ENCODE measurements at places on chromosomes 5 and 9.

GRCh38 chr9:137807721-137808703 is 69.6 kb upstream of the CACNA1B start:
- DNase-seq, result no peak

- DNase-seq, result no peak
These were observed 1.0 kb downstream of the PTGS1 start for GRCh38 chr9:122371846-122372245.

DNA sequence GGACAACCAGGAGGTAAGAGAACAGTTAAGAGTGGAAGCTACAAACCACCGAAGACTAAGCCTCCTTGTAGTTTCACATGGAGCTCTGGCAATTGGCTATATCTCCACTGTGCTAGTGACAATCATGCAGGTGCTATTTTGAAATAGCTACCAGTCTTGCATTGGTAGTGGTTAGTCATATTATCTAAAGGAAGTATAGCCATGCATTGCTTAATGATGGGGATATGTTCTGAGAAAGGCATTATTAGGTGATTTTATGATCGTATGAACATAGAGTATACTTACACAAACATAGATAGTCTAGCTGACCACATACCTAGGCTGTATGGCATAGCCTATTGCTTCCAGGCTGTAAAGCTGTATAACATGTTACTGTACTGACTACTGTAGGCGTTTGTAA is 28.4 kb downstream of the HSDL2 start:
- no peak for DNase-seq

DNA sequence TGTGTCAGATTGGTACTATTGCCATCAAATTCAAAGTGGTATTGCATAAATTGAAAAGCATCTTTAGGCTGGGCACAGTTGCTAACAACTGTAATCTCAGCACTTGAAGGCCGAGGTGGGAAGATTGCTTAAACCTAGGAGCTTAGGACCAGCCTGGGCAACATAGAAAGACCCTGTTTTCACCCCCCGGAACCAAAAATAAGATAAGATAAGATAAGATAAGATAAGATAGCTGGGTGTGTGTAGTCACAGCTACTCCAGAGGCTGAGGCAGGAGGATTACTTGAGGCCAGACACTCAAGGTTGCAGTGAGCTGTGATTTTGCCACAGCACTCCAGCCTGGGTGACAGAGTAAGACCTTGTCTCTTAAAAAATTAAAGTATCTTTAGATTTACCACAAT is 297.9 kb upstream of the SEMA6A start:
- DNase-seq, result no peak

- no peak for DNase-seq
These were observed 412.2 kb upstream of the CDH9 start for GRCh38 chr5:27450607-27451006.

- DNase-seq, result no peak
These were observed 3.6 kb downstream of the SVEP1 start for GRCh38 chr9:110575945-110576344.

- no peak for DNase-seq
These were observed 84.3 kb upstream of the SLC1A3 start for GRCh38 chr5:36521838-36522745.

DNA sequence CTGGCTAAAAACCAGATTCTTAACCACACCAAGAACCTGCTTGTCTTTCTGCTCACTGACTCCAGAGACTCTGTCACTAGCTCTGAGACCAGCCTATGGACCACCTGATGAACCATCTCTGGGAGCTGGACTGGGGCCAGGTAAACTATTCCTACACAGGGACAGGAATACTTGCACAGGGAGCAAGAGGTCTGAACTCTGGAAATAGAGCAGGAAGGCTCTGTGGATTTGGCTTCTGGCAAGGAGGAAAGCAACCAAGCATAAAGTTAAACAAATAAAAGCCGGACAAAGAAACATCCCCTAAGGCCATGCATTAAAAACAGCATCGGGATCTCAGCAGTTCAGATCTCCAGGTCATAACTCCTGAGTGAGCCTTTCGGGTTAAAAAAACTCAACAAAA is 5.6 kb upstream of the SPARC start:
- peak; percentile 1 for DNase-seq

DNA sequence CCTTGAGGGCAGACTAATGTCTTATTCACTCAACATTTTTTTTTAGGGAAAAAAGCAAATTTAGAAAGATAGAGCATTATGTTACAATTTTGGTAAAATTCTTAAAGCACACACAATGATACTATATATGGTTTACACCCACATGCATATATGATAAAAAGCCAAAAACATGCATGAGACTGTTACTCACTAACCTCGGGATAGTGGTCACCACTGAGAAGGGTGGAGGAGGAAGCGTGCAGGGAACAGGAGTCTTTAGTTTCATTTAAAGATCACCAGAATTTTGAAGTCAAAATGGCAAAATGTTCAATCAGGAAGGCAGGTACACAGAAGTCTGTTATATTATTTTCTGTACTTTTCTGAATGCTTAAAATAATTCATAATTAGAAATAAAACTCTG is 9.2 kb downstream of the ARL15 start:
- no peak for DNase-seq

DNA sequence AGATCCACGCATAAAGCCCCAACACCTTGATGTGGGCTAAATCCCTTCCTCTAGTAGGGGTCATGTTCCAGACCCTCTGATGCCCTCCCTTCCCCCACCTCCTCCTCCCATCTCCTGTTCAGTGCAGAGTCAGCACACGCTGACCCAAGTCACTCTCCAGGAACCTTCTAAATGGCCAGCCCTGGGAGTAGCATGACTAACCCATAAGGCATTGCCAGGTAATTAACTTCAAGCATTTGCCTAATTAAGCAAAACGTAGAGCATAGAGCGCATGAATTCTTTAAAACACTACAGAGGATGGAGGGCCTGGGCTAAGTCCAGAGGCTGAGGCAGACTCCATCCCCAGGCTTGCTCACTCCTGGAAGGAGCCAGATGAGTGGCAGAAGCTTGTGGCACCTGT is 276.3 kb upstream of the MSX2 start:
- no peak for DNase-seq

GRCh38 chr5:100779669-100780375 is 123.3 kb downstream of the ST8SIA4 start:
- DNase-seq, result no peak

DNA sequence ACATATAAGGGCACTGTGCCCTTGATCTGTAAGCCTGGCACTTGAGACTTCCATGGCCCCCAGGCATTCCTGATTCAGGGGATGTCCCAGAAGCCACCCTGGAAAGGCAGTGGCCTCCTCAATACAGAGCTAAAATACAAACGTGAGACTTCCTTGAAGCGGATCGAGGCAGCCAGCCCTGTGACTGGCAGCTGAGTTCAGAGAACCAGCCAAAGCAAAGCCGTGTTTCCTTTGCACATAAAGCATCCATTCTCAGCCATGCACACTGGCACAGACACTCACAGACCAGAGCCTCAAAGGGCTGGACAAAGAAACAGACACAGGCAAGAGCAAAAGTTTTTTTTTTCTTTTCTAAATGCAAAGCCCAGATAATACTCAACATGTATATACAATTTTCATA is 18.8 kb upstream of the CPEB4 start:
- no peak for DNase-seq

DNA sequence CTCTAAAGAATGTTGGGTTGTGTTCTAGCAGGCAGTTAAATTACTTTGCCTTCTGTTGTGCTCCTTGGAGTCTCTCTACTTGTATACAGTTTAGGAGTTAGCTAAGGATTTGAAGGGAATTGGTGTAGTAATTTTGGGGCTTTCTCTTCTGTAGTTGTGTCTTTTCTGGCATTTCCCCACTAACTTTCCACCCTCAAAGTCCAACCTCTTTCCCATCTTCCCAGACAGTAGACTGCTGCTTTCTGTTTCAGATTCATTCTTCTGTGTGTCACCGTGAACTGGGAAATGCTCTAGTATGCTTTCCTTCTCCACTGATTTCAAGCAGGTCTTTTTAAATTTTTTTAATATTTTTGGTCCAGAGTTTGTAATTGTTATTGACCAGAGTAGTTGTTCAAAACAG is 4.5 kb upstream of the ANGPTL2 start:
- DNase-seq, result no peak

DNA sequence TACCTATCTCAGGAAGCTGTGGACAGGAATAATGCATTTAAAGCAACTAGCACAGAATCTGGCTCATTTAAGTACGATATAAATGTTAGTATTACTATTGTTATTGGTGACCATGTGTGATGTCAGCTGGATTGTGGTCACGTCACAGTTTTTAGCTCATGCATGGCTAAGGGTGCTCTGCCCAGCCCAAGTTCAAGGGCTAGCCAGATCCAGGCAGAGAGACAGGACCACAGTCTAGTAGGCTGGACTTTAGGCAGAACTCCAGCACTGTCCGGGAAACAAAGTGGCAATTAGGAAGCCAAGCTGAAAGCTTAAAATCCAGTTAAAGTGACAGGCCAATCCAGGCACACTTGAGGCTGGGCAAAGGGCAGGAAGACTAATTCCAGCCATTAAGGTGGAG is 273.6 kb downstream of the ADAMTSL1 start:
- DNase-seq, result no peak

DNA sequence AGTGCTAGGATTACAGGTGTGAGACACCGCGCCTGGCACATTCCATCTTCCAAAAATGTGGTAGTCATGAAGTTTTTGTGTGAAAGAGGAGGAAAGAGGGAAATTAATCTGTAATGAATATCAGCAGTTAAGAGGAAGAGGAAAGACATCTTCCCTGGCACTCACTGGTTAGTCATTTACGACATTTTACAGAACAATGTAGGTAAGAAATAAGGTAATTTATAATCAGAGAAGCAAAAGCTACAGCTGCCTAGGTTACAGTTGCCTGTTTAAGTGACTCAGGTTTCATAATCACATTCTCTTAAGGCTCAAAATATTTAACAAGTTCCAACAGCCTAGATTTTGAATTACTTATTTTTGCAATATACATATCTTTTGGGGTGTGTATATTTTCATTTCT is 26.9 kb downstream of the CNOT6 start:
- no peak for DNase-seq

DNA sequence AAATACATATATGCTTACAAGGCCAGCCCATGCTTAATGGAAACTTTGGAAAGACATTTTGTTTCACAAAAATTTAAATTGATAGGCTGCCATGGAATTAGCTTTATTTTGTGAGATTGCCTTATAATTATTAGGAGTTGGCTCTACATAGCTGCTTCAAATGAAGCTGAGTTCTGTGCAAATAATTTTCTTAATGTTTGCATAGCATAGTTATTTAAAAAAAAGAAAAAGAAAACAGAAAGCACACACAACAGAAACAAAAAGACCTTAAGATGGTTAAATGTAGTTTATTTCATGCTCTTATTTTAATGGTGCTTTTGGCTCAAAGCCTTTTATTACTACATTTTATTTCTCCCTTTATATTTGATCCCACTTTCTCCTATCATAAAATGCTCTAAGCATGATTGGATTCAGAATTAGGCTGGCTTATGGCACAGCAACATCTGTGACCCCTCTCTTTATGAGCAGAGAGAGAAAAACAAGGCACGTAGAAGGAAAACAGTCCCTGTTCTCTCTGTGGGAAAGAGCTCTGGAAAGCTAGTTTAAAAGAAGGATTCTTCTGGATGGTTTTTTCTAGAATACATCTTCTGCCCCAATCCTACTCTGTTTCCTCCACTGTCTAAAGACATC is 530.5 kb downstream of the NTRK2 start:
- DNase-seq, result no peak

- no peak for DNase-seq
These were observed 28.7 kb downstream of the DMRT3 start for GRCh38 chr9:1005043-1005667.

- DNase-seq, result no peak
These were observed 11.0 kb upstream of the NANS start for GRCh38 chr9:98045234-98046179.

- DNase-seq, result peak; percentile 31
These were observed 96.4 kb downstream of the EBF1 start for GRCh38 chr5:159003045-159004030.

GRCh38 chr5:61758711-61759110 is 426.7 kb downstream of the ZSWIM6 start:
- DNase-seq, result no peak

DNA sequence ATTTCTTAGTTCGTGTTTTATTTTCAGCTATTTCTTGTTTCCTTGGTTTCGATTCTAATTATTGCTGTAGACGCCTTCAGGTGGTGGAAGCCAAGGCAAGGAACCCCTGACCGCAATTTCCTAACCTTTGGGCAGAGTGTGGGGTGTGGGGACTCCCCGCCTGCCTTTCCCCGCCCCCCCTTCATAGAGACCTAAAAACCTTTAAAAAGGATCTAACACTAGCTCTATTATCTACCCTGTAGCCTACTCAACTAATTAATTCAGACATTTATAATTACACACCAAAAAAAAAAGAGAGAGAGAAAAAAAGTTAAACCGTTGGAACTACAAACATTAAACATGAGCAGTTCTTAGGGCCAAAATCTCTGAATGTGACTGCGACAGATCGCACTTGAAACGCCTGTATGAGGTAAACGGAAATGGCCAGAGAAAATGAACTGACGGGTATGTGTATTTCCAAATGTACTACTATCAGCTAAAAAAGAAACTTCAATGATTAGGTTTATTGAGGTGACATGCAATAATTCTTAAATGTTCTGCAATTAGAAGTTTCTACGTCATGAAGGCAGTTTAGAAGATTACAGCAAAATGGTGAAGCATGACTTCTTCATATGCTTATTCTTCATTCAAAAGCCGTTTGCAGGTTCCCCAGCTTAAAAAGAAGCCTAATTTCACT is 19.0 kb upstream of the FER start:
- peak; percentile 10 for DNase-seq

GRCh38 chr5:92560698-92561401 is 1020.2 kb downstream of the NR2F1-AS1 start:
- peak; percentile 82 for DNase-seq

DNA sequence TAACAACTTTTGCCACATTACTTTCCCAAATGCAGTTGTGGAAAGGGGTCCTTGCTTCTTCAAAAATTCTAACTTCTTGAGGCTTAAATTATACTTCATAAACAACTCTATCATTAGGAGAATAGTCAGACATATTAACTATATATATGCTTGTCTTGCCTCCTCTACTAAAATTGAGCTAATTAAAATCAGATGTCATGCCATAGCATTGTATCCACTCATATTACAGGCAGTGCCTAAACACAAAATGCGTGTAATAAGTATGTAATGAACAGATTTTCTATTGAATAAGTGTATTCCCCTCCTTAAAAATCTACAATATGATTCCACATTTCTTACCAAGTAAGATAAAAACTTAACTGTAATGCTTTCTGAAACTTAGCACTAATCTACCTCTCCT is 204.5 kb downstream of the PLK2 start:
- no peak for DNase-seq

GRCh38 chr5:28397502-28397941 is 1359.1 kb upstream of the CDH9 start:
- DNase-seq, result no peak
